ENCODE measurements at places on chromosomes 3 and 15.
A peak's percentile ranks its signal among the peaks of the same experiment; 100 is the strongest.

DNA sequence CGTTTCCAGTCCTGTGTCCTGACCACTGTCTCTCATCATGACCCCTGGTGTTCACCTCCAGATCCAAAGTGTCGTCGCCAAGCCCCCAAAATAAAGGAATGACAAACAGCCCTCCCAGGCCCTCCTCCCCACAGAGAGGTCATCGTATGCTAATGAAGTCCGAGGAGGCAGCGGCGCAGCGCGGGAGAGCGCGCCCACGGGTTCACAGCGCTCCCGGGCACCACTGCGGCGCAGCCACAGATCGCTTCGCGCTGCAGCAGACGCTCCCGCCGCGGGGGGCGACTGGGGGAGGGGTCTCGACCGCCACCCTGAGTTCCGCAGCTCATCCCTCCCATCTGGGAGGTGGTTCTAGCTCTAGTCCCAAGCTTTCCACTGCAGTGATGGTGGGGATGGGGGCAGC, 1.3 kb downstream of the DGKG start:
- peak; percentile 74 for DNase-seq

DNA sequence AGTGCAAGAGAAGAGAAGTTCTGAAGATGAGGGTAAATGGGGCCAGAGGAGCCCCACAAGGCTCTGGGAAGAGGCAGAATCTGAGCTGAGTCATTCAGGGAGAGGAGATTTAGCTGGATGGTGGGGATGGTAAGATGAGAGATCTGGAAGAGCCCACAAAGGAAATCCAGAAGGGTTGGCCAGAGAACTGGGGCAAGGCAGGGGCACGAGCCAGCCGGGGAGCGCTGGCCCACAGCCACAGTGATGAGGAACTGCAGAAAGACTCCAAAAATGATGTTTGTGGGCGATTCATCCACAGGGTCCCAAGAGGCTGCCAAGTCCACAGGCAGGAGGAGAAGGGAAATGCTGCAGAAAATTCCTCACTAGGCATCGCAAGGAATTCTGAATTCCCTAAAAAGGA, 75.9 kb upstream of the ATP2B2 start:
- no peak for DNase-seq

DNA sequence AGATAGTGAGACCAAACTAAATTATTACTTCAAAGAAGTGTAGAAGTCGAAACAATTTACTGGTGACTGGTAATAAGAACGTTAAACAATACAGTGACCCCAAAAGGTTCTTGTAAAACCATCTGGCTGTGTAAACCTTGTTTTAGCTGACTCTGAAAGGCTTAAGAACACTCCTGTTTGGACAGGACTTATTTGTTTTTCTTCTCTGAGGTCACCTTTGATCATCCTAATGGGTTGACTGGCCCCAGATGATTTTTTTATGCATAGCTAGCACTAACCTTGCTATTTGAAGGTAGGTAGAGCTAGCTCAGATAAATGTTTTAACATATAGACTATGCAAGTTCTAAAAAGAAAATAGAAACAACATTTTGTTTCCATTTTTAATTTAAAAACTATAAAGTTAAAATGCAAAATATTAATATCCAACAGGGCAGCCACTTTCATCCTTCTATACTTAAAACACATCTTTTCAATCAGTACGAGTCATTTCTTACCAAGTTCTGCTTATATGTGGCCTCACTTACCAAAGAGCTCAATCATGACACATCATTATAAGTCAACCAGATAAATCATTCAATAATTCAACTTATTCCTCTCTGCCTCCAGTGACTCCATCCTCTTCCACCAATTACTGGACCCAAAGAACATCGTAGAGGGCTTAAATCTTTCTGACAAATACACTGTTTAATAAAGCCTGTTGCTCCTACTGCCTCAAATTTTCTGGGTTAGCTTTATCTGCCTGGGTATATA, 158.8 kb downstream of the SSR3 start:
- no peak for DNase-seq

GRCh38 chr3:155282385-155283091, 10.9 kb downstream of the STRIT1 start:
- no peak for DNase-seq

DNA sequence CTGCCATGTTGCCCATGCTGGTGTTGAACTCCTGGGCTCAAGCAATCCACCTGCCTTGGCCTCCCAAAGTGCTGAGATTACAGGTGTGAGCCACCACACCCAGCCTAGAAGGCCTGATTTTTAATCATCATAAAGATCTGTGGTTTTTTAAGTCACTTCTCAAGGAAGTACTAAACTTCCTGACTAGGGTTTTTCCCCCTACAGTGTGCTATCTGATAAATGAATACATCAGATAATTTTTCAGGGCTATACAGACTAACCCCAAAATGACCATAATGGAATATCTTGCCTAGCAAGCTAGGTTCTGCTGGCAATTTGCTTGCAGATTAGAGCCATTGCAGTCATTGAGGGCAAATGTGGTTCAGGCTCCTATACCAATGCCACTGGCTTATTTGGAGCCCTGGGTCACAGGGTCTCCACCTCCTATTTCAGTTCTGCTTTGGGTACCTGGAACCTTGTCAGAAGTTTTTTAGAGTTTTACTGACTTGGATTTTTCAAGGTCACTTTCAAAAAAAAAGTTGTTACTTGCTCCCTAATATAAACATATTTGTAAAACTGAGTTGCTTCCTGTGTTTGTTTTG, 80.8 kb downstream of the SLC49A4 start:
- DNase-seq, result no peak

DNA sequence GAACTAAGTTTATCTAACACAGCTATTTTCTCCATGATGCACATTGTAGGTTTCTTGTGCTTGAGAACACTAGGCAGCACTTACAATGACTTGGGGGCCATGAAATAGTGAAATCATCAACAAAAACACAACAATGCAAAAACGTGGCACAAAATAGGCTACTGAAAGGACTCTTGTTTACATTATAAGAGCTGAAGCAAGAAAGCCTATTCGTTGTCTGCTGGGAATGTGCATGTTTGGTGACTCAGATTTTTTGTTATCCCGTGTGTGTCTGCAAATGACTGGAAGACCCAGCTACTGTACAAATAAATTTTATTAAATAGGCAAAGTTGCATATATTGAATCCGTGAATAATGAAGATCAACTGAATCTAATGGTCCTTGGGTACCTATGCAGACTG, 85.0 kb downstream of the TCF12 start:
- no peak for DNase-seq

- DNase-seq, result no peak
Measured at GRCh38 chr15:70907784-70908471, 15.3 kb downstream of the LRRC49 start.

- no peak for DNase-seq
Measured at GRCh38 chr15:66883284-66883911, 181.4 kb downstream of the SMAD6 start.

DNA sequence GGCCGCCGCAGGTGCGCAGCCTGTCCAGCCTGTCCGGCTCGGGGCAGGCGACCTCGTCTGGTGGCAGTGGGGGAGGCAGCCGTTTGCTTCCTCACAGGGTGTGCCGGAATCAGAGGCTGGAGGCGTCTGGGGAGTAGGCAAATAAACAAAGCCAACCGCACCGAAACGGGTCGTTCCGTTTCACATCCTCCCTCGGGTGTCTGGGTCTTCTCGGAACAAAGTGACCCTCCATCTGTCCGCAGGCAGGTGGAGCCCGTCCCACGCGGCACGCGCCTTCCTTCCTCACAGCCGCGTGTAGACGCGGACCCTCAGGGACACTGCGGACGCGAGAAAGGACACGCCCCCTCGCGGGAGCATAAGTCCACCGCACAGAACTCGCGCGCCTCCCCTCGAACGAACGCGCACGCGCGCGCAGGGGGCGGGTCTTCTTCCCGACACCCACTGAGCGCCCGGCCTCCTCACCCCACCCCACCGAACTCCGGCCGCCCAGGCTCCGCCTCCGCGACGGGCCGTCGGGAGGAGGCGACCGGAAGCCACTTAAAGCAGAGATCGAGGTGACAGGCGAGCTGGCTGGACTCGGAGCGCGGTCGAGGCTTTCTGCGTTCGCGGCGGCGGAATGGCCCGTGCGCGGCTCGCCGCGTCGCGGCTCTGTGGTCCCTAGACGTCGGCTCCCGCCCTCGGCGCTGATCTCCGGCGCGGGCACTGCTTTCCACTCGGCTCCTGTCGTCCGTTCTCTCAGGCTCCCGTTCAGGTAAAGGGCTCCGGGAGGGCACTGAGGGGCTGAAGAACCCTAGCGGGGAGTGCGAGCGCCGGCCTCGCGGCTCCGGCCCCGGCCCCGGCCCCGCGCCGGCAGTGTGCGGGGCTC, at the start of gene TIPARP:
TSS of gene TIPARP (plus strand) at position 545 of the 865 bp plus-strand sequence. CDS start 3,108 bp downstream, outside the sequence.
- peak; percentile 98 for DNase-seq

- DNase-seq, result no peak
Measured at GRCh38 chr15:39281094-39281493, 299.8 kb upstream of the THBS1 start.

Data from NCI-H524 (cell line).